Right kidney (tissue), 9 donors: ENCODE measurements at places on chromosomes 6 and 20.

GRCh38 chr20:3980260-3981131 lies 34.9 kb downstream of the RNF24 start:
- DNase-seq, result no peak

- no peak for DNase-seq
These were observed 16.1 kb upstream of the HMGN3 start for GRCh38 chr6:79250559-79250958.

DNA sequence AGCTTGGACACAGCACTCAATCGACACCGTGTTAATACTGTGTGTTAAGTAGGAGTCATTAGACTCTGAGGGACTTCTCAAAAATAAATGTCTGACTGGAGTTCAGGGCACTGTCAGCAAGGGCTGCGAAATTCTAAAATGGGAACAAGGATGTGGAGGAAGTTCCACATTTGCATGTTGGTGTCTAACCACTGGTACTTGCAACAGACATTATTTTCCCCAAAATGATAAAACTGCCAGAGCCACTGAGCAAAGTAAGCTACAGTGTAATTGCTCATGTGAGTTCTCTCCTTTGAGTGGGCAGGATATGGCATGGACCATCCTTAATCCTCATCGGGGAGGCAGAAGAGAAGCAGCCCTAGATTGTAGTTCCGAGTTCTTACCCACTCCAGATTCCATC lies 215.9 kb downstream of the SLC24A3 start:
- no peak for DNase-seq

- DNase-seq, result peak; percentile 73
These were observed 4.6 kb downstream of the TP53TG5 start for GRCh38 chr20:45373353-45374100.

DNA sequence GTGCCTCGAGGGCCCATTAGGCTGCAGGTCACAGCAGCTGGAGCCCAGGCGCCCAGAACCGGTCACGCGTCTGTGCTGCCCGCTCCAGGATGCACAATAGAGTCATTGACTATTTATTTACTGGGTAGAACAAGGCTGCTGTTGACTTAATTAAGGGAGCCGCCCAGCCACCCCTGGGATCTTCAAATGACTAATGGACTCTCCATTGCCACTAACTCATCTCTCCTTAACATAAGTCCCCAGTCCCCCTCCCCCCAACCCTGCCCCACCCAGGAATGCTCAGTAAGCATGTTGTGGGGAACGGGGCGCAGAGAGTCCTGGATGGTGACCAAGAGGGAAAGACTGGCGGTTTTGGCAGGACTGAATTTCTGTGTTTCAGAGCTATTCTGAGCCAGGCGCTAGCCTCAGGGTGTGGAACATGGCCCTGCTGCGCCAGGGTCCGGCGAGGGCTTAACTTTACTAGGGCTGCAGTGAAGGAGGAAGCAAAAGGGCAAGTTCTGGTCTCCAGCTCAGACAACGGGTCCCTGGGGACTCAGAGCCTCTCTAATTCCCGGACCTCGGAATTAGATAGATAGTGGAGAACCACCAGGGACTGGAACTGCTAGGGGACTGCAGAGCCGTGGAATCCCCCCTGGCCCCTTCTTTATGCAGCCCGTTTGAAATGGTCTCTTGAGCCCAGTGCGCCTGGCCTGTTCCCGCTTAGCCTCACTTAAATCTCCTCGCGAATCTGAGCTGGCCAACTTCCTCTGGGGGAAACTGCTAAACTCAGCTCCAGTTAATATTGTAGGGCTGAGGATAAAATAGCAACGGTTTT lies 1.5 kb upstream of the GRIK2 start:
- peak; percentile 37 for DNase-seq

DNA sequence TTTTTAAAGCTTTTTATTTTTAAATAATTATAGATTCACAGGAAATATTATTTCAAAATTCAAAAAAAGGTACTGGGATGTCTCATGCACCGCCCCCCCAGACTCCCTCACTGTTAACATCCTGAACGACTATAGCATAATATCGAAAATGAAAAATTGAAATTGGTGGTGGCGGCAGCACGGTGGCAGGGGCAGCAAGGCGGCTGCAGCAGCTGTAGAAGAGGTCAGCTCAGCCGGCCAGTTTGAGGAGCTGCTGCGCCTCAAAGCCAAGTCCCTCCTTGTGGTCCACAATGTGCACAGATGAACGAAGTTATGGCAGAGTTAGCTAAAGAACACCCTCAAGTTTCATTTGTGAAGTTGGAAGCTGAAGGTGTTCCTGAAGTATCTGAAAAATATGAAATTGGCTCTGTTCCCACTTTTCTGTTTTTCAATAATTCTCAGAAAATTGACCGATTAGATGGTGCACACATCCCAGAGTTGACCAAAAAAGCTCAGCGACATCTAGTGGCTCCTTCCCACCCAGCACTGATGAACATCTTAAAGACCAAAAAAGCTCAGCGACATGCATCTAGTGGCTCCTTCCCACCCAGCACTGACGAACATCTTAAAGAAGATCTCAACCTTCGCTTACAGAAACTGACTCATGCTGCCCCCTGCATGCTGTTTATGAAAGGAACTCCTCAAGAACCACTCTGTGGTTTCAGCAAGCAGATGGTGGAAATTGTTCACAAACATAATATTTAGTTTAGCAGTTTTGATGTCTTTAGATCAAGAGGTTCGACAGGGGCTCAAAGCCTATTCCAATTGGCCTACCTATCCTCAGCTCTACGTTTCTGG lies 100.8 kb downstream of the FAM217A start:
- peak; percentile 29 for DNase-seq

DNA sequence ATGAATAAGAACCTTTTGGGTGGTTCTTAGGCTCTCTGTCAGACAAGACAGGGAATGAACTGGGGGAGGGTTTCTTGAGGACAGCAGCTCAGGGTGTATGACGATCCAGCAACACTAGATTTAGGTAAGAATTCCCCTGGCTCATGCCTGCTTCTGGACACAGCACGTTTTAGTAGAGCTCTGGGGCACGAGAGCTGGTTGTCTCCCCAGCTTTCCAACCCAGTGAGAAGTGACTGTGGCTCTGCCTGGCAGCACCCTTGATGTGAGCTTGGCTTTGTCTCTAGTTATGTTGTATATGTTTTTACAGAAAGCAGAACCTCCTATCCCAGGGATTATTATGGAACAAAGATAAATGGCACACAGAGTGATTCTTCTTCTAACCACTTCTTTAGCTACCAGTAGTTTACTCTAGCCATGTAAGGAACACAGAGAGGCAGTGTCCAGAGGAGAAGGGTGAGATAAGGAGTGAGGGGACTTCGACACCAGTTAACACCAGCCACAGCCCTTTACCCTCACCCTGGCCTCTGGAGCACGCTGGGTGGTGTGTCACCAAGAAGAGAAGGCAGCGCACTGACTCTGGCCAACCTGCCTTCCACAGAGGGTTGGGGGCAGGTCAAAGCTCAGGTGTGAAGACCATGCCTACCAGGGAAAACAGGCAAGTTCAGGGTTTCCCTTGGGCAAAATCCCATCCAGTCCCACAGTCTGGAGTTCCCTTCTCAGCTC lies 3.9 kb downstream of the APOBEC2 start:
- no peak for DNase-seq

GRCh38 chr20:40563296-40563950 lies 125.6 kb downstream of the MAFB start:
- peak; percentile 22 for DNase-seq

DNA sequence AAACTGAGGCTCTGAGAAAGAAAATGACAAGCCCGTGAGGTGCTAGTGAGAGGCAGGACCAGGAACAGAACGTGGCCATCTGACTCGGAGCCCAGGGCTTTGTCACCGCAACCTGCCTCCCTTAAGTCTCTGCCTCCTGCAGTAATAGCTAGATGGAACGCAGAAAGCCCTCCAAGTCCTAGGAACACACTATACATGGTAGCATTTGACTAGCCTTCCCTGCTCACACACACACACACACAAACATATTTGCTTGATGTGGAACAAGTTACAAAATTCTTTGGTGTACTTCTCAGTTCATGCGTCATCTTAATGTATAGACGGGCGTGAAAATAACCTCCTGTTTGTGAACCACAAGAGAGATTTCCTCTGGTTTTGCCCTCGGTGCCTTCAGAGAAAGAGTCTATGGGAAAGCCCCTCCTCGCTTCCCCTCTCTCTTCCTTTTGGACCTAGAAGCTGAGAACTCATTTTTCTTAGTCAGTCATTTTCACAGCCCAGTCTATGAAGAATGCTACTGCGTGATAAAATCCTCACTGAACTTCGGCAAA lies 38.8 kb downstream of the C6orf52 start:
- no peak for DNase-seq

GRCh38 chr20:63625771-63626423 lies 1.0 kb downstream of the GMEB2 start:
- peak; percentile 63 for DNase-seq

DNA sequence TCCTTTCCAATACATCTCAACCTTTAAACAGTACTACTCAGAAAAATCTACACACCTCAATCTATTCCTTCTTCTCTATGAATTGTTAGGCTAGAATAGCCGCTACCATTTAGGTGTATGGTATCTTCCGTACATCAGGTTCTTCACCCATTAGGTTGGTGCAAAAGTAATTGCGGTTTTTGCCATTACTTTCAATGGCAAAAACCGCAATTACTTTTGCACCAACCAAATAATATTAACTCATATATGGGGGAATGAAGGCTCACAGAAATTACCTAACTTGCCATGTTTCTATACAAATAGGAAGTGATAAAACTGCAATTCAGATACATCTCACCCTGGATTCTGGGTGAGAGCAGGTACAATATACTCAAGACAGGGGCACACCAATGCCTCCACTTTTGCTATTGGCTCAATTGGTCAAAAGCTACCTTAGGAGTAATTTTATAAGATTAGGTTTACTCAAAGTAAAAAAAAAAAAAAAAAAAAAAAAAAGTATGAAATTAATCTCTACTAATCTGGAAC lies 37.7 kb upstream of the ARHGAP18 start:
- DNase-seq, result no peak
